ENCODE measurements at places on chromosomes 4 and X.

GRCh38 chr4:18138076-18138665 is 116.6 kb upstream of the LCORL start:
- DNase-seq: no peak

GRCh38 chr4:116952530-116953136 is 132.7 kb downstream of the TRAM1L1 start:
- DNase-seq: no peak

DNA sequence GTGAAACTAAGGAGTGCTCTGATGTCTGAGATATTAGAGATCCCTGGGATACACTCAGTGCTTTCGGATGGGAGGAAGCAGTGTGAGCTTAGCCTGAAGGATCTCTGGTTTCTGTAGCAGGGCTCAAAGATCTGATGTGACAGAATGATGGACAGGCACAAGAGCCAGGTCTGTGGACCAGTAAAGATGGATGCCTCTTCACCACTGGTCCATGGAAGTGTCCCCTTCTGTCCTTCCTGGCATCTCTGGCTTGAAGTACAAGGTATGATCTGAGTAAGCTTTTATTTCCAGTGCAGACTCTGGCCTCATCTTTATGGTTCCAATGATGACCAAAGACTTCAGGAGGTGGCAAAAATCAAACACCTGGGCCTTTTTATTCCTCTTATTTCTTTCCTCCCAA is 88.1 kb downstream of the TBC1D9 start:
- DNase-seq: no peak

DNA sequence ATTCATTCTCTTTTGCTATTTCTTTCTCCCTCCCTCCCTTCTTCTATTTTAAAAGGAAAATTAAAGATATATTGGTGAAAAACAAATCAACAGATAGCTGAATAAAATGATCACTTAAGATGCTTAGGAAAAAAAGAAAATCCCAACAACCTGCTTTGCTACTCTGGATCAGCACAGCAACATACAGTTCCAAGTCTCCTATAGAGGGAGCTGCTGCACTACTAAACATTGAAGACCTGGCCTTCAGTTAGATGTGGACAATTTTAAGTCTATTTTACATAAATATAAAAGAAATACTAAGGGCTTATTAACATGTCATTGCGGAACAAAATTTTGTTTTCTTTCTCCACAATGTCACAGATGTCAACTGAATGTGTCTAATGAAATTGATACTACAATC is 226.4 kb downstream of the MAGEB5 start:
- peak; percentile 18 for DNase-seq

- DNase-seq: peak; percentile 54
Measured at GRCh38 chr4:92333016-92333415, 29.2 kb downstream of the GRID2 start.

DNA sequence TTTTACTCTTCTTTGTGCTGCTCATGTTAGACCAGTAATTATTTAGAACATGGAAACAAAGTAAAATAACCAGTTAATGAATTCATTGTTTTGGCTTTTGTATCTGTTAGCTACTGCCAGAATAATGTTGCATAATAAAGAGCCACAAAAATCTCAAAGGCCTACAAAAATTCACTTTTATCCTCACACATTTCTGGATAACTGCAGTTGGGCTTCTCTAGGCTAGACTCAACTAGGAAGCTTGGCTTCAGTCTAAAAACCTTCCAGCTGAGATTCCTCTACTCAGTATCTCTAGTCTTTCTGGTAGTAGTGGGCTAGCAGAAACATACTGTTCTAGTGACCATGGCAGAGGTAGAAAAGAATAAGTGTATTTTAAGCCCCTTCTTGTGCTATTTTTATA is 73.0 kb downstream of the FAT4 start:
- no peak for DNase-seq

DNA sequence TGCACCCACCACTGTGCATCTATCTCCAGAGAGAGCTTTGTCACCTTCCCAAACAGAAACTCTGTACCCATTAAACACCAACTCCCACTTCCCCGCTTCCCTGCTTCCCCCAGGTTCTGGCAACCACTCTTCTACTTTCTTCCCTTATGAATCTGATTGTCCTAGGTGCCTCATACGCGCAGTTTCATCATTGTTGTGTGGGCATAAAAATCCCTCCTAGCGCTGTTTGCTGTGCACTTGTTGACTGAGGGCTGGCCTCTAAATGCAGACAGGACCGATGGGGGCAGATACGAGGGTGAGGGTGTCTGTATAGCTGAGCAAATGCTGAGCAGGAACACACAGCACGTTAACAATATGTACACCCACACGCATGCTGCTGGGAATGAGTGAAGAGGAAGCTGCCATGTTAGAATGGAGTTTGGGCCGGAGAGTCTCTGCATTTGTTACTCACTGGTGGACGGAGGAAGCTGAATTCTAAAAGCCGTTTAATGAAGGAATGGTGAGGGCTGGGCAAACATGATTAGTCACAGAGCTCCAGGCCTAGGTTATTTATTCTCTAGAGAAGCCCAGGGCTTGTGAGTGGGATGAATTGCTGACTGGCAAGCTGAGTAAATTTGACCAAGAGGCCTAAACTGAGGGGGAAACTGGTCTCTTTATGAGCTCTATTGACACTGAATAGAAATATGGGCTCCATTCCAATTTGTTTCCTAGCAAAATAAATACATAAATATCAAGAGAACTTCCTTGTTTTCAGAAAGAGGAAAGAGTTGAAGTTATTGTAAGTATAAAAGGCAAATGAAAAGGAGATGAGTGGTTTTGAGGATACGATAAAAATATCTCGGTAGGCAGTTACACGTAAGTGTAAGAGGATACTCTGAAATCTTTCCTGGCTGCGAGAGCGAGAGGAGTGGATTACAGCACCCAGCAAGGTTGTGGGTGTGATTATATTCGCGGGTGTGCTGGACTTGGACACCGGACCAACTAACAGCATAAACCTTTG is 95.9 kb upstream of the RPS6KA3 start:
- peak; percentile 88 for DNase-seq

- no peak for DNase-seq
Measured at GRCh38 chrX:68571610-68572311, 72.9 kb downstream of the YIPF6 start.

DNA sequence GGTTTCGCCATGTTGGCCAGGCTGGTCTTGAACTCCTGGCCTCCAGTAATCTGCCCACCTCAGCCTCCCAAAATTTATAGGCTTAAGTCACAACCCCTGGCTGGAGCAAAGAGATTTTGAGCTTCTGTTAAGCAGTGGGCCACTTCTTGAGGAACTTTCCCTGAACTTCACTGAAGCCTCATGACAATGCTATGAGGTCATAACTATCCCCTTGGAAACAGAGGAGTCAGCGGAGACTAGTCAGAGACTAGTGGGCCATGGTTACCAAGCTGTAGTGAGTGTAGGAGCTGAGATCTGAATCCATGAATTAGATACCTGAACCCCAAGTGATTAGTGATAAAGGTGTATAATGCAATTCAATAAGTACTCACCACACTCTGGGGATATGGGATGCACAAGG is 145.1 kb upstream of the MSX1 start:
- DNase-seq: no peak

GRCh38 chrX:105845631-105846030 is 23.3 kb downstream of the NRK start:
- no peak for DNase-seq

GRCh38 chrX:51779306-51779705 is 36.1 kb downstream of the GSPT2 start:
- DNase-seq: no peak

- no peak for DNase-seq
Measured at GRCh38 chrX:2320089-2320488, 180.7 kb downstream of the DHRSX start.

- DNase-seq: no peak
Measured at GRCh38 chr4:31908261-31908660, 1188.1 kb downstream of the PCDH7 start.

DNA sequence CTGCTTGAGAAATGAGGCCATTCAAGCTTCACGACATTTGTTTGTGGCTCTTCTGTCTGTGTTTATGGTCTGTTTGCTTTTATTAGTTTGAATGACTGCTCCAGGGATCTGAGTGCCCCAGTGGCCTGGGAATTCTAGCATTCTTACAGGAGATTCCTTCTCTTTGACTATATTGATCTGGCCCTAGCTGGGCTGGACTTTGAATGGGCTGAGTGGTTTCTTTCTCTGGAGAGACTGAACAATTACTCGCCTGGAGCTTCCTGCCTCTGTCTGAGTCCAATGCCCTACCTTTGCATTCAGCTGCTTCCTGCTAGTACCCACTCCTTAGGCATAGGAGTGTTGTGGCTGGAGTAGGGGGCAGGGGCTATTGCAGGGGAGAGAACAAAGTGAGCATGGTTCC is 51.2 kb upstream of the EDA start:
- no peak for DNase-seq

- DNase-seq: no peak
Measured at GRCh38 chrX:46588263-46588662, 14.7 kb downstream of the CHST7 start.

DNA sequence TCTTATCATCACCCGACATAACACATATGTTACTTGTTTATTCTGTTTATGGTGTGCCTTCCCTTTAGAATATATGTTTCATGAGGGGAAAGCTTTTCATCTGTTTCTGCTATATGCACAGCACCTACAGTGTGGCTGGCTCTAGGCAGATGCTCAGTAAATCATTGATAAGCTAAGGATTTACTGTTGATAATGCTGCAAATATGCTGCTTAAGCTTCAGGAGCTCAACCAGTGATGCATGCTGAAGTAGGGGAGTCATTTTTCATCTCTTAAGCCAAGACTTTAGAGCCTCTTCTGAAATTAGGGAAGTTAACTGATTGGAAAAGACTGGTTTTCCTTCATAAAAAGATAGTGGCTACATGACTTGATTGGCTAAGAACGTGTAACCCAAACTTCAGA is 16.4 kb downstream of the FAT4 start:
- DNase-seq: no peak

- DNase-seq: no peak
Measured at GRCh38 chrX:110563282-110563681, 204.6 kb downstream of the RTL9 start.

GRCh38 chr4:38964942-38965775 is 67.0 kb downstream of the TMEM156 start:
- no peak for DNase-seq

- no peak for DNase-seq
Measured at GRCh38 chr4:182286035-182286434, 42.8 kb downstream of the TENM3 start.

DNA sequence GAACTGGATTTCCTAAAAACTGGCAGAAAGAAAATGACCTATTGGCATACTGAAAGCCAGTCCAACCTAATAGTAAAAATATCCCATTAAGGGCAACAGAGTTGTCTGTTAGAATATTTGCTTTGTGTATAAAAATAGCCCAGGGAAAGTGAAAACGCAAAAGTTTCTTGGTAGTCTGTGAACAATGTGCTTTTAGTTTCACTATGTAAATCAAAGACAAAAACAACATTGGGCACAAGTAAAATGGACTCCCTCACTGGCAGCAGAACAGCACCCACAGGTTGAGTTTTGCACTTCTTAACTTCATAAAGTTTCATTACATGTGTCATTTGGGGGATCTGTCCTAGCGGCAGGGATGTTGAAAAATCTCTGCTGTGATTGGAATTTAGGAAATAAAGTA is 4.3 kb upstream of the FGG start:
- no peak for DNase-seq

DNA sequence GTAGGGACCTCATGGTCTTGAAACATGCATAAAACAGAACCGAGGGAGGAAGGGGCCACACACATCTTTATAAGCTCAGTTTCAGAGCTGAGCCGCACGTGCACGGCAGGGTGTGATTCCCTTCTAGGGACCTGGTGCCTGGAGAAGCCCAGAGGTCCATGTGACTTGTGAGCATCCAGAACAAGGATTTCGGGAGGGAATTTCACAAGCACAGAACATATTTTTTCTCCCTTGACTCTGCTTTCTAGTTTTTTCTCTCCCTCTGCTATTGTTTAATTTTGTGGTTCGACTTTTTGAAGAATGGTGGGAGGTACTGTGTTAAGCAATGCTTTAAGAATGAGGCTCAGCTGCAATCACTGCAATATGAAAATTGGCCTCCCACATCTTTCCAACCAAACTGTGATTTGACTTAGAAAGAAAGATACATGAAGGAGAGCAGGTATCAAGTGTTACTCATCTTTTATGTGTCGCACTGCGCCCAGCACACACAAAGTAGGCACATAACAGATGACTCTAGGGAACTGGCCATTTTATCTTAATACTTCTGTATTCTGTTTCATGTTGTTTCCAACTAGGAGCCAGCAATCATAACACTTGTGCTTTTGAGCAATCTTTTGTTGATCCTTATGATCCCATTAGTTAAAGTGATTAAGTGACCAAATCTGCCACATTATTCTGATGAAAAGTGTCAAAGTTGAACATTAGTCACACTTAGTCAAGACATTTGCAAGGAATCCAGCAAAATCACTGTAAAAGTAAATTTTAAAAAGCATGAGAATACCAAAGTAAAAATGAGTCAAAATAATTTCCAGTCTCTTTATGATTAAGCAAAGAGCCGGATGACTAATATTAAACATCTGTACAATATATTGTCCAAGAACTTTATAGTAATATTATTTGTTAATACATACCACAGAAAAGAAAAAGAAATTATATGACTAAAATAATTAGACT is 86.4 kb downstream of the SHISA3 start:
- DNase-seq: no peak

DNA sequence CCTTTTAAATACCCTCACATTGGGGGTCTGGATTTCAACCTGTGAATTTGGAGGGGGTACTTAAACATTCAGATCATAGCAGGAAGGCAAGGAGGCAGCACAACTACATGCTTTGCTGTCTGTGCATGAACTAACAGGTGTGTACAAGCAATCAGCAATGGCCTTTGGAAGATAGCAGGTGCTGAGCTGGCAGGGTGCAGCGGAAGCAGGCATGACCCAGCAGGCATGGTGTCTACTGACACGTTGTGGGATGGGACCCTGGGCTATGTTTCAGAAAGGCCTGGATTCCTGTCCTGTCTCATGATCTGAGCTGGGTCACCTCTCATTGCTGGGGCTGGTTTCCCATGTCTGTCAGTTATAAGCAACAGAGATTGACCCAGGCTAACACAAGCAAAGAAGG is 13.9 kb downstream of the PPP2R2C start:
- no peak for DNase-seq

GRCh38 chrX:625137-625691 is 5.4 kb upstream of the SHOX start:
- no peak for DNase-seq

GRCh38 chr4:153616006-153616555 is 68.0 kb upstream of the TLR2 start:
- no peak for DNase-seq

GRCh38 chrX:4670606-4671005 is 957.2 kb upstream of the PRKX start:
- peak; percentile 5 for DNase-seq

GRCh38 chr4:71133491-71133890 is 140.0 kb downstream of the DCK start:
- DNase-seq: no peak

DNA sequence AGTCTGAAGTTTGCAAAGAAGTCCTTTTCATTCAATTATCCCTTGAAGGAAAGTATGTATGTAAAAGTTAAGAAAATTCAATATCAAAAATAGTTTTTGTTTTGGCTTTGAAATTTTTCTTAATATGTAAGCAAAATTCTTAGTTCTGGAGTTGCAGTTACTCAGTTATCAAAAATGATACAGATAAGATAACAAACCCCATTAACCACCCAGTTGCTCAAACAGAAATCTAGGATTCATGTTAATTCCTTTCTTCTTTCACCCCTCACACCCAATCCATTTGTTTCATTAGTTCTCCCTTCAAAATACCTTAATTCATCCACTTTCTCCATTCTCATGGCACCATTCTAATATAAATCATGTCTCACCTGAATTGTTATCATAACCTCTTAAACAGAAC is 40.5 kb upstream of the JADE1 start:
- no peak for DNase-seq

All from NCI-H69 (cell line).